LoVo (cell line): ENCODE measurements at places on chromosomes 6 and 20.

DNA sequence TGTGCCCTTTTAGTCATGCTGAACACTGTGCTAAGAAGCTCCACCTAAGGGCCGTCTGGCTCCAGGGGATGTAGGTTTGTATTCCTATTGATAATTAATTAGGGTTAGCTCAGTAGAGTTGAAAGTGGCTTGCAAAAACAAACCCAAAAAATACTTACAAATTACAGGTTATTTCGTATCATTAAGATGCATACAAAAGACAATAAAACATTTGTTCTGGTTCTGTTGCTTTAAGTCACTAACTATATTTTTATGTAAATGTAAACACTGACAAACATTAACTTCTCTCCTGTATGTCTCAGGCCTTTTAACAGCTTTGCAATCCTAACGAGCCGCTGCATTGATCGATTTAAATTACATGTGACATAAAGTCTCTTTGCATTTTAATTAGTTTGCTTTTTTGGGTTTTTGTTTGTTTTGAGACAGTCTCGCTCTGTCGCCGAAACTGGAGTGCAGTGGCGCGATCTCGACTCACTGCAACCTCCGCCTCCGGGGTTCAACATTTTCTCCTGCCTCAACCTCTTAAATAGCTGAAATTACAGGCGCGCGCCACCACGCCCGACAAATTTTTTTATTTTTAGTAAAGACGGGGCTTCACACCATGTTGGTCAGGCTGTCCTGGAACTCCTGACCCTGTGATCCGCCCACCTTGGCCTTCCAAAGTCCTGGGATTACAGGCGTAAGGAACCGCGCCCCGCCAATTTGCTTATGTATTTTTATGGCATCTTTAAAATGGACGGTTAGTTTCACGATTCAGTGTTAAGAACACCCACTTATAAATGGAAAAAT, 110.9 kb downstream of the HFE start:
- DNase-seq = peak; percentile 55

GRCh38 chr6:43887340-43887858, 117.4 kb downstream of the VEGFA start:
- DNase-seq = peak; percentile 43

- peak; percentile 6 for DNase-seq
Observed at GRCh38 chr6:159961528-159961927, 7.4 kb upstream of the IGF2R start.

DNA sequence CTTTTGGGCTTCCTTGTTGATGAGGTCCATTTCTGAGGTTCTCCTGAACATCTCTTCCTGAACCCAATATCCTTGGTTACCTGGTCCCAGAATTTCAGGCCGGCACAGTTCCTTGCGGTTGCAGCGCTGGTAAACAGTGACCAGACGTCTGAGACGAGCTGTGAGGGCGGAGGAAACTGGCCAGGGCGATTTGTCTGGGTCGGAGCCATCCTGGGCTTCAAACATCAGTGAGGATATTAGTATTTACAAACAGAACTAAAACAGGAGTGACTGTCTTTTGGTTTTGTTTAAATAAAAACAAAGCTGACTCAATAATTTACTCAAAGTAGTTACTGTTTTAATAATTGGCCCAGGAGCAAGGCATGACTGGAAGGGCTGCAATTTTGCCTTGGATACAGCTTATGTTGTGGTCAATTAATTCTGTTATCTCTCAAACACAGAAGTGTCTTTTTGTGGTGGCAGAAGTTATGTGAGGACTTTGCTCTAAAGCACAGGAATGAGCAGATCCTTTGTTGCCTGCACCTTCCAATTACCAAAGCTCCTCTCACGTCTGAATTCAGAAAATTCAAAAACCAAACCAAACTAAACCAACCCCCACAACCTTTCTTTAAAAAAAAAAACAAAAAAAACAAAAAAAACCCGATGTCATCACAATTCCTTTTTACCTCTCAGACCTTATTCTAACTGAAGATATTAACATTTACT, 58.7 kb upstream of the EMILIN3 start:
- no peak for DNase-seq

DNA sequence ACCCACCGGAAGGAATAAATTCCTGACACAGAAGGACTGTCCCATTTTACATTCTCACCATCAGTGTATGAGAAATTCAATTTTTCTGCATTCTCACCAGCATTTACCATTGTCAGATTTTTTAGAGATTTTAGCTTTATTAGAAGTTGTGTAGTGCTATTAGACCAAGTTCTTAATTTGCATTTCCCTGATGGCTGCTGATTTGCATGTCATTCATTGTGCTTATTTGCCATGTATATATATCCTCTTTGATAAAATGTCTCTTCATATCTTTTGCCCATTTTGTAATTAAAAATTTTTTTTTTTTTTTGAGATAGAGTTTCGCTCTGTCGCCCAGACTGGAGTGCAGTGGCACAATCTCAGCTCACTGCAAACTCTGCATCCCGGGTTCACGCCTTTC, 9.8 kb upstream of the HLA-DRB5 start:
- DNase-seq = no peak

GRCh38 chr6:37822851-37823682, 3.5 kb downstream of the ZFAND3 start:
- DNase-seq = peak; percentile 87

DNA sequence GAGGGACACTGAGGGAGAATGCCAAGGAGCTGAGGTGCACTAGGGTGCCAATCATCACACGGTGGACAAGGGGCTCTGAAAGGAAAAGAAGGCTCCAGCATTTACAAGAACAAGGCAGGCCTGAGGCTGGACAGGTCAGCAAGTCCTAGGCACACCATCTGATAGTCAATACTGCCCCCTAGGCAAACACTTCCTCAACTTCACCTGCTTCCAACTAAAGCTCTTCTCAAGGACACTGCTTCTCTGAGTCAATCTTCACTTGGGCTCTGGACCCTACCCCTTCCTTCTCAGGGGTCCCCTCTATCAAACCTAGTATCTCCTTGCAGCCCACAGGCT, 37.7 kb upstream of the SLC4A11 start:
- DNase-seq = peak; percentile 38

GRCh38 chr6:77620278-77620882, 32.5 kb upstream of the MEI4 start:
- DNase-seq = peak; percentile 9

DNA sequence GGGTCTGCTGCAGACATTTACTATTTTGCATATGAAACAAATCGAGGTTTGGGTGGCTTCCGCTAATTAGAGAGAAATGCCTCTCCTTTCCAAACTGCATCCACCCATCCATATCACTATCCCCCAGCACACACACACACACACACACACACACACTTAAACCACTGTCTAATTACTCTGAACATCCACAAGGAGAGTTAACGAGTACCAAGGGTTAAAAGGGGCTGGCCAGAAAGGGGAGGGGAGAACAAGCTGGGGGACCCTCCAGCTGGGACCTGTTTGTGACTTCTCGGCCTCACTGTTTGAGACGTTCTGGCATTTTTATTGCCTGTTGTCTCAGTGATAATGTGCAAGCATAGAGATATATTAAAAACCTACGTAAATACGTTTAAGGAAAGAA, 261.2 kb downstream of the FOXC1 start:
- DNase-seq = no peak
